ENCODE measurements at places on chromosomes 2 and 18.

DNA sequence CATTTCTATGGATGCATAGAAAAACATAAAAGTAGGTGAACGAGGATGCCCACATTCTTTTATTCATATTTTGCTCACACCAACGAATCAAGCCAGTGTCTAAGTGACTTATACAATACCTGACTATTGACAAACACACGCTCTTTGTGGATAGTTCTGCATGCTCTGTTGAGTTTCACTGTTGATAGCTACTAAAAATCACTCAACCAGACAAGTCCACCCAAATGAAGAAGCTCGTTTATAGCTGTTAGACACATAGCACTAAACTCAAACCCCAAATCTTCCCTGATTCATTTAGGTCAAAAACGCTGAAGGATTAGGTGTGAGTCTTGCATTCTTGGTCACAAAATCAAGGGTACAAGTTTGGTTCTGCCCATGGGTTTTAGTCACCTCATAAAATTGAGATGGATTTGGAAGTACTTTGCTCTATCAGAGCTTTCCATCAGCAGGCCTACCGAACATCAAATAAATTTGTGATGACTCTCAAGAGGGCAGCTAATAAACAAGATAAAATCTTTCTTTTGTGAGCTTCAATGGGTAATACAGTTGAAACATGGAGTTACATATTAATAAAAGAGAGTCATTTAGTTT lies 92.7 kb upstream of the ETAA1 start:
- no peak for DNase-seq

DNA sequence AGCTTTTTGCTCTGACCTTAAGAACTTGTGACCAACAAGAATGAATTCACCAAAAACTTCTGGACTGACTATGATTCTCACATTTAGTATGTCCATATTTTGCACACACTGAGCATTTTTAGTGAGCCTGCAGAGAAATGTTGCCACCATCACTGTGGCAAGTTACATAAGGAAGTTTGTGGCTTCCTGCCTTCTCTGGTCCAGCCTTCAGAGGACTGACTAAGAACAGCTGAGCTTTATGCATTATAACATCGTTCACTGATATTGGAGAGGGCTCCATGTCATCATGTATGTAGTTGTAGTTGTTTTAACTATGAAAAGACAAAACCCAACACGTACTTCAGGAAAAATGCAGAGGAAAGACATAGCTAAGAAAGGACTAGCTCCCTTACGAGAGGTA lies 218.0 kb upstream of the CRIM1 start:
- DNase-seq: no peak

GRCh38 chr2:73203055-73203681 lies 794 bp downstream of the NOTO start:
- no peak for DNase-seq

GRCh38 chr2:102778260-102778659 lies 16.4 kb downstream of the TMEM182 start:
- DNase-seq: no peak

GRCh38 chr2:230327418-230328154 lies 593 bp downstream of the SP140L start:
- DNase-seq: no peak

DNA sequence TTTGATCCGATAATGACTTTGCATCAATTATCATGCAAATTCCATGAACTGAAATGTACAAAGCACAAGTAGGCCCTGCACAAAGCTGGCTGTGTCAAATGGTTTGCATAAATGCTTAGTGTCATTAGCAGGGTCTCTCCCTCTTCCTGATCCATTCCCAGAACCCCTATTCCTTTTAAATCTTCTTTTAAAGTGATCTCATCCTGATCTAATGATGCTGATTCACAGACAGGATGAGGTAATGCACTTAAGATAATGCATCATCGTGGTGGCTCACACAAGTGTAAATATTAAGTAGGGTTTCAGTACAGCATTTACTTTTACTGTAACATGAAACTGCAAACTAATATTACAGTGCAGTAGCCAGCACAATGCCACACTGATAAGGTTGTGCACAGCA lies 304.8 kb upstream of the SOX11 start:
- no peak for DNase-seq

GRCh38 chr2:189444322-189444721 lies 3.0 kb downstream of the WDR75 start:
- DNase-seq: no peak

GRCh38 chr2:23323198-23323916 lies 61.6 kb upstream of the KLHL29 start:
- no peak for DNase-seq

DNA sequence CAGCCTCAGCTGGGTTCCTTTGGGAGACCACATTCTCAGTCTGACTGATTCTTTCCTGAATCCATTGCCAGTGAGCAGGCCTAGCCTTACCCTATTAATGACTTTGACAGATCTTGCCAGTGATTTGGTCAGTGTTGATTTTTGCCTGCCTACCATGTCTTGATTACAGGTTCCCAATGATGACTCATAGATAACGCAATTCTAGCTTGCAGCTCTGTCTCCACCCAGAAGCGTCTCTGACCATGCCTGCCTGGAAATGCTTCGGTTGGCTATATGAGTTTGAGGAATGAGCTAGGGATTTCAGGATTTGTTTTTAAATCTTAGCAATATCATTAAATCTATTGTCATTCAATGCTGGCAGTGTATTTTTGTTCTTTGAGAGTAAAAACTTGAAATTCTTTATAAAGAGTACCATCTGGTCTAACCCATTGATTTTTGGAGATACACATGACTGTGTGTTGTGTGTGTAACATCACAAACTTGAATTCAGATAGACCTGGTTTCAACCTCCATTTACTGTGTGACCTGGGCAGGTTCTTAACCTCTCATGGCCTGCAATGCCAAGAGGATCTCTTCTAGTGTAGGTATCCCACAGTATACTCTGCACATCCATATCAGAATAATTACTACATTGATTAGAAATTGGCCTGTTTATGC lies 57.0 kb downstream of the CCDC150 start:
- DNase-seq: no peak

DNA sequence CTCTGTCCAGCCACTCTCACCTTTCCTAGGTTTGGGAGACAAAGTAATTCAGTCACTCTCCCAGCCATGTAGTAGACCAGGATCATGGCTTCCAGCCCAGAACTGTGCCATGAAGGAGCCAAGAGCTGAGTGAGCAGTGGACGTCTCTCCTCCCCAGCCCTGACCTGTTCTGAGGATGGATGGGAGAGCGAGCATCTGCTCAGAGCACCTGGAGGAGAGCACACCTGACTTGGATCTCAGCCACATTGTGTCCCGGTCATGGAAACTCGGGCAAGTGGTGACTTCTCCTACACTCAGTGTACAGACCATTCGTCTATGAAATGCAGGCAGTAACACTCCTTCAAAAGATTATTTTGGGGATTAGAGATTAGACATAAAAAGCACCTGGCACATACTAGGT lies 299.7 kb downstream of the TNS1 start:
- DNase-seq: no peak

- DNase-seq: no peak
Measured at GRCh38 chr2:189580241-189580651, 340 bp downstream of the SLC40A1 start.

GRCh38 chr18:76213991-76214390 lies 281.1 kb downstream of the ZNF516 start:
- no peak for DNase-seq

GRCh38 chr2:198127627-198128026 lies 323.2 kb downstream of the PLCL1 start:
- peak; percentile 27 for DNase-seq

- peak; percentile 26 for DNase-seq
Measured at GRCh38 chr2:98445177-98445682, 572 bp downstream of the INPP4A start.

DNA sequence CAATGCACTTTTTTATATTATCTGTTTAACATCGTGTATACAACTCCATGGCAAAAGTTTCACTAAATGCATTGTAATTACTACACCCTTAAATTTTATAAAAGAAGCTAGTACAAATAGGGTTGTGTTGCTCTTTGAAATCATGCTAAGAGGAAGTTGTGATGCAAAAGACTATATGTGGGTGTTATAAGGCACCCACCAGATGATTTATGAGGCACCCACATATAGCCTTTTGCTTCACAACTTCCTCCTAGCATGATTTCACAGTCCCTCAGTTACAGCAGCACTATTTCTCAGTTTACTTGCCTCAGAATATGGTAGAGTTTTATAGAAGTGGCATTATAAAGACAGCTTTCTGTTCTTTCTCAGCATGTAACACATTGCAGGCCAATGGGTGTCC lies 277.3 kb upstream of the DOK6 start:
- DNase-seq: no peak

DNA sequence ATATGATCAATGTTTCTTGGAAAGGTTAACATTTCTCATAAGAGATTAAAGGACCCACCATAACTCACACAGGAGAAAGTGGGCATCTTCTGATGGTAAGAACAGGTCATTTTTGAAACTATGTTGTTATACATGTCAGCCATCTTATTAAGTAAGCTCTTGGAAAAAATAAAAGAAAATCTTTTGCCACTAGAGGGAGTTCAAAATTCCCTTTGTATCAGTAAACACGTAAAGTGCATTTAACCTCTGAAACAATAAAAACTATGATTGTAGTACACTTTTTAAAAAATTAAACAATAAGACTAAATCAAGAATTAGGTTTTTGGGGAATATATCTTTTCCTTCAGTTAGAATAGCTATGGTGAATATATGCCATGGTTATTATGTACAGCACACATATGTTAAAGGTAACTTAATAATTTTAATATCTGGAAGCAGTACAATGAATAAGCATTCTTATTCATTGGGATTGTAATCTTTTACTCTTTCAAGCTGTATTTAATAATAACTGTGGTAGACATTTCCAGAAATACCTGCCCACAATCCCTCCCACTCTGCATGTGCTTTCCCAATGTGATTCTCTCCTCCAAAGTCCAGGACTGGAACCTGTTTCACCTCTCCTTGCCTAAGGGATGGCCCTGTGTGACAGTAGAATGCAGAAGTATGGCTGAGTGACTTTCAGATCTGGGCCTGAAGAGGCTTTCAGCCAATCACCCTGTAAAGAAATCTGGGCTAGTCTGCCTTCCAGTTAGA lies 64.2 kb downstream of the RBMS1 start:
- peak; percentile 72 for DNase-seq

DNA sequence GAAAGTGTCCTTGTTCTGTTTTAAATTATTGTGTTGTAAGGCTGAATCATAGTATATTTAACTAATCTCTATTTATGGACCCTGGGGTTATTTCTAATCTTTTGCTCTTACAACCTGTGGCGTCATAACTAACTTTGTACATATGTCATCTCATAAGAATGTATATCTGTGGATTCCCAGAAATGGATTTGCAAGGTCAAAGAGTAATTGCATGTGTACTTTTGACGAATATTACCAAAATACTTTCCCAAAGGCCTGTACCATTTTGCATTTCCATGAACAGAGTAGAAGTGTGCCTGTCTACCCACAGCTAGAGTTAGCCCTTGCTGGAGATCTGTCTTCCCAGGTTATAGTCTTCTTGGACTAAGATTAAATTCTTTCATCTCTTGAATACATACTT lies 42.8 kb downstream of the SEMA4F start:
- no peak for DNase-seq

GRCh38 chr2:229852565-229852964 lies 69.2 kb downstream of the TRIP12 start:
- DNase-seq: no peak
